ENCODE measurements at places on chromosomes 16 and 17.

DNA sequence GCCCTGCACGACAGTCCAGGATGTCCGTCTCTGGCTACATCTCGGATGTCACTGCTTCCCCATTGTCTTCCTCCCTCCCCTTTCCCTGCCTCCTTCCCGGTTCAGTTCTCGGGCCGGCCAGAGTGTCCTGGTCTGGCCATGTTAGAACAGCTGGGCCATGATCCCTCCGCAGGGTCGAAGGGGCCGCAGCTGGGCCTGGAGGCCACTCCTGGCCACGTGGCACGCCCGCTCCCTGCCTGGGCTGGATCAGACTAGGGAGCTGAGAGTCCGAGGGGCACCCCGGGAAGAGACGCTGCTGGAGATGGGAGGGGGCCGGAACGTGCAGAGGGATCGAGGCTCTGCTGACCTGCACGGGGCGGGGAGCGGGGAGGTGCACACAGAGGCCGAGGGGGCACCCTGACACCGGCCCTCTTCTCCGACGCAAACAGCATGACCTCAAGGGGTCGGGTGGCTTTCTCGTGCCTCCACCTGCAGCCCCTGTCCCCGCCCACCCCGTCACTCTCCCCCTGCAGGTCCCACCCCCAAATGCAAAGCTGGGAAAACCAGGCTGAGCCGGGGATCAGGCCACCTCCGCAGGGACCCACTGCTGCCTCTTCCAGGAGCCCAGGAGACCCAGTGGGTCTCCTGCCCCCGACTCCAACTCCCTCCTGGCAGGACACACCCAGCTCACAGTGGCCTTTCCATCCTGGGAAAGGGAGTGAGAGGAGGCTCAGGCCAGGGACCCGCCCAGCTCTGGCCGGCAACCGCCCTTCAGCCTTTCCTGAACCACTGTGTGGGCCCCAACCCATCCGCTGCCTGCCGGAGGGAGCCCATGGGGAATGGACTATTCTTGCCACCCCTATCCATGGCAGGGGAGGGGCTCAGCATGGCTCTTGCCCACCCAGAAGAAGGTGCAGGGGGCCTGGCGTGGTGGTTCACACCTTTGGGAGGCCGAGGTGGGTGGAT lies 38.5 kb downstream of the CTU2 start:
- DNase-seq = no peak

DNA sequence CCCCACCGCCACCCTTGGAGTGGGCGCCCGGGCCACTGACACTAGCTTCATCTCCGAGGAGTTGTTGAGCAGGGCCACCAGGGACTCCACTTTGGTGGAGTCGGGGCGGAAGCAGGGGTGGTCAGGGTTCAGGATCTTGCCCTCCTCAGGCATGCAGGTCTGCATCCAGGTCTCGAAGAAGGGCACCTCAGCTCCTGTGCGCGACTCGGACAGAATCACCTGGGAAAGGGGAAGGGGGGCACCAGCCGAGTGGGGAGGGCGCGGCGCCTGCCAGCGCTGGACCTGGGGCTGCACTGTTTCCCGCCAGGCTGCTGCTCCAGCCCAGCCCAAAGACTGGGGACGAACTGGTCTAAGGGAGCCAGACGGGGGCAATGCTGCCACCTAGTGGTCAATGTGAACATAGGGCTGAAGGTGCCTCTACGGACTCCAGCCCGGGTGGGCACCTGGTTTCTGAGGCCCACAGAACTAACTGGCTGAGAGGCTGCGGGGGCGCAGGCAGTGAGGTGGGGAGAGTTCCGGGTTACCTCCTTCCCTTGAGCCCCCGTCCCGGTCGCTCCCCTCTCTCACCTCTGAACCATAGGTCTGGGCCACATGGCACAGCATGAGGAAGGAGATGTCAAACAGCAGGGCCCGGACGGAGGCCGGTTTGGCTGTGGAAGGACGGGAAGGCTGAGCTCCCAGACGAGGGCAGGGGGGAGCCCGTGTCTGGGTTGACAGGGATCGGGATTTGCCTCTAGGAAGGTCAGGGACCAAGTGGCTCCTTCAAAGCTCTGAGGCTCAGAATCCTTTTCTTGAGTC lies 11.8 kb downstream of the CSF3 start:
- DNase-seq = no peak

- no peak for DNase-seq
Measured at GRCh38 chr16:46743232-46743719, 4.9 kb downstream of the MYLK3 start.

GRCh38 chr17:17564896-17565295 lies 26.6 kb downstream of the PEMT start:
- DNase-seq = no peak

DNA sequence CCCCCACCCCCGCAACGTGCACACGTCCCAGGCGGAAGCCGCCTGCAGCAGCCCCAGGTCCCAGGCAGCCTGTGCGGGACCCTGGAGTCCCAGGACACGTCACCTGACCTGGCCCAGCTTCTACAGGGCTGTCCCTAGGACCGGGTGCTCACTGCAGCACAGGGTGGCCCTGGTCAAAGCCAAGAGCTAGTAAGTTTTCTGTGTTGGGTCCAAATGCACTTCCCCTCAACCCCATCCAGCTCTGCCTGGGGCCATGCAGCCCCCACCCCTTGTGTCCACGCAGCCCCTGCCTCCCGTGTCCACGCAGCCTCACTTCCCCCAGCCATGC lies 22.1 kb upstream of the PVALEF start:
- no peak for DNase-seq

- DNase-seq = peak; percentile 57
Measured at GRCh38 chr17:68511671-68512246, 471 bp upstream of the PRKAR1A start.

DNA sequence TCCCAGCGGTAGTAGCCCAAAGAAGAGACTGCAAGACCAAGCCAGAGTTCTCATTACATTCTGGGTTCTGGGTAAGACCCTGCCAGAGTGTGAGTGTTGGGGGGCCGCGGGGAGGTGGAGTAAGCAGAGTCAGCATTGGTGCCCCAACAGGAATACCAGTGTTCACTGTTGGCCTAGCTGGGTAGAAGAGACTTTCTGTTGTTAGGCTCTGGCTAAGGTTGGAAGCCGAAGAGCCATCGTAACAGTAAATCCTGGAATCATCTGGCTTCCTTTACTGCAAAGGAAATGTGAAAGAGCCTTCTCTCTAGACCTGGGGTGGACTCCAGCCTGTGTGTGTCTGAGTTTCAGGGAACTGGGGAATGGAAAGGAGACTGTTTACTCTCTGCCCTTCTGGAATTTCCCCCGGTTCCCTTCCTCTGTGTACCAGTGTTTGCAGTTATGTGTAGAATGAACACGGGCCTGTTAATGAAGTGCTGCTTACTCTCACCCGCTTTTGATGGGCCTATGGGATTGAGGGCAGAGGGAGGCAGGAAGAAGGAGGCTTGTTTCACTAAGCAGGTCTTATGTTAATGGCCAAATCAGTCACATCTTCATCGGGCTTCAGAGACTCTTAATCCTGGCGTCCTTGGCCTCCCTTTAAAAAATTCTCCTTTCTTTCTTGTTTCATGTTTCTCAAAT lies 68.5 kb downstream of the WWP2 start:
- no peak for DNase-seq

DNA sequence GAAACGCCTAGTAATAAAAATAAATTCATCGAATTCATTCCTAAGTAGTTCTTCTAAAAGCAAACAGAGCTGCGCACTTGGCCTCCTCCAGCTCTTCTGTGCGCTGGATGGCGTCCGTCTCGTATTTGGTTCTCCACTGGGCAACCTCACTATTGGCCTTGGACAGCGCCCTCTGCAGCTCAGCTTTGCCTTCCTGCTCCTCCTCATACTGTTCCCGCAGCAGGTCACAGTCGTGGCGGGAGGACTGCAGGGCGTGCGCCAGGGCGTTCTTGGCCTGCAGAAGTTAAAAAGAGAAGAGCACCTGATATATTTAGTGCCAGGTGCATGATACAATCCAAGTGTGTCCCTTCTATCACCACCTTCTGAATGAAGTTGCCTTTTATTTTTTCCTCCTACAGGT lies 21.8 kb downstream of the MYH3 start:
- no peak for DNase-seq

GRCh38 chr16:66717776-66718175 lies 21.2 kb upstream of the CMTM4 start:
- no peak for DNase-seq

DNA sequence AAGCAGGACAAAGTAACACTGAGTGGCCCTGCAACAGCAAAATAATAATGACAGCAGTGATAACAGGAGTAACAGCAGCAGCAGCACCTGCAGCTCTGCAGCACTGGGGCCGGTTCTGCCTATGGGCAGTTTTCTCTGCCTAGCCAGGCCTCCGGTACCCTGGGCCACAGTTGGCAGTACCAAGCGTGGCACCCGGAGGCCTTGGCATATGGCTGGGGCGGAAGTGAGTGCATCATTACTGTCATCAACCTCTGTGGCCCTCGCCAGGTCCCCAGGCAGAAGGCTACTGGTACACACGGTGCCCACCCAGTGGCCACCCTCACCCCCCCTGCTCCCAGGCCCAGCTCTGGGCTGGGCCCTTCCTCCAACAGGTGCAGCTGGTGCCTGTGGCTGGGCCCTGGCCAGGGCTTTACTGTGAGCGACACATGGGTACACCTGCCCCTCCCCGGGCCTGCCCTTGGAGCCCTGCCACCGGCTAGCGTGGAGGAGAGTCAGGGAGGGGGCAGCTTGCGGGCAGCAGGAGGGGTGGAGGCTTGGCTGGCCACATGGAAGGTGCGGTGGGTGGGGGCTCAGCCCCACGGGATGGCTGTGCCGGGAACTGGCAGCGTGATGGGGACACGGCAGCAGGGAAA lies 3.0 kb downstream of the KCNJ12 start:
- no peak for DNase-seq

DNA sequence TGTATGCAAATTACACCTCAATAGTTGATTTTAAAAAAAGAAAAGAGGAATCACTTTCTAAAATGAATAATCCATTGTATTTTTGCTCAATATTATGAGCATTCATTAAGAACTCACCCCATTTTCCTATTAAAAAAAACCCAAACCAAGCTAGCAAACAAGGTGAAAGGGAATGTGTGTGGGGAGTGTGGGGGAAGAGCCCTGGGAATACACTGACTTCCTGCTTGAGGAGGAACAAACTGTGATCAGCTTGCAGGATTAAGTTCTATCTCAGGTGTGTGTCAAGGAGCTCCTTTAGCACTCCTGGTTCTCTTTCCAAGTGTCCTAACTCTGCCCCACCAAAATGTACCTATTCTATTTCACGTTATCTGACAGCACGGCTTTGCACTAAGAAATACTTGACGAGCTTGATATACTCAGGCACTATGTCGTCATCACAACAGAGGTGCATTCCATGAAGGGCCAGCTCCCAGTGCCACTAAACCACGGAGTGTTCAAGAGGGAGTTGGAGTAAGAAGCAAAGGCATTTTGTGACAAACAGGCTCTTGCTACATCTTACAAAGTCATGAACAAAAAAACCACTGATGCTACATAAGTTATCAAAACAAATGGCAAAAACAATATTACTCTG lies 73.2 kb downstream of the MYH10 start:
- DNase-seq = no peak

- DNase-seq = no peak
Measured at GRCh38 chr16:4746991-4747574, 12.7 kb downstream of the DNAAF8 start.

GRCh38 chr16:77077256-77077922 lies 113.6 kb upstream of the MON1B start:
- no peak for DNase-seq

GRCh38 chr17:10109146-10109545 lies 89.3 kb downstream of the GAS7 start:
- no peak for DNase-seq

GRCh38 chr16:88608076-88608475 lies 30.3 kb upstream of the IL17C start:
- DNase-seq = no peak

DNA sequence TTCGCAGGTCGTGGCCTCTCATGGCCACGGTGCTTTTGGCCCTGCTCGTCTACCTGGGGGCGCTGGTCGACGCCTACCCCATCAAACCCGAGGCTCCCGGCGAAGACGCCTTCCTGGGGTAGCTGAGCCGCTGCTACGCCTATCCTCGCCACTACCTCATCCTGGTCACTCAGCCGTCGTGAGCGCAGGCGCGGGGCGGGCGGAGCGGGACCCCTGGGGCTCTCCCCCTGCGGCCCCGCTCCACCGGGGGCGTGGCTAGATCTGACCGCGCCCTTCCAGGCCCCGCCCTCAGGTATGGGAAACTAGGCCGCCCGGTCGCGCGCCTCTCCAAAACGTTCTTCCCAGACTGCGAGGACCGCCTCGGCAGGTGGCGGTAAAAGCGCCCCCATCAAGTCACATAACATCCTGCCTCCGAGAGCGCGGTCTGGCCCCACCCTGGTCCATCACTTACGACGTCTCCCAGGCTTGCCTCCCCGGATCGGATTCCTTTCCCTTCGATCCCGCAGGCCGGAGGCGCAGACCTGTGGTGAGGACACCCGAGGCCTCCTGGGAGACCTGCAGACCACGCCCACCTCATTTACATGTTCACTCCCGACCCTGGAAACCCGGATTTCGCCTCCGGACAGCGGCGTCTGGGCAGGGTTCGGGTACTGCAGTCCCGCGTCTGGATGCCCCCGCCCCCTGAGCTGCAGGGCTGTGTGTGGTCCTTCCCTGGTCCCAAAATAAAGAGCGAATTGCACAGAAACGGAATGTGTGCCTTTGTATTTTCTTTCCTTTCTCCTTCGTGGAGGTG lies 91.5 kb upstream of the TMEM97 start:
- DNase-seq = peak; percentile 61

- DNase-seq = no peak
Measured at GRCh38 chr17:31309556-31309955, 4.3 kb downstream of the EVI2B start.

DNA sequence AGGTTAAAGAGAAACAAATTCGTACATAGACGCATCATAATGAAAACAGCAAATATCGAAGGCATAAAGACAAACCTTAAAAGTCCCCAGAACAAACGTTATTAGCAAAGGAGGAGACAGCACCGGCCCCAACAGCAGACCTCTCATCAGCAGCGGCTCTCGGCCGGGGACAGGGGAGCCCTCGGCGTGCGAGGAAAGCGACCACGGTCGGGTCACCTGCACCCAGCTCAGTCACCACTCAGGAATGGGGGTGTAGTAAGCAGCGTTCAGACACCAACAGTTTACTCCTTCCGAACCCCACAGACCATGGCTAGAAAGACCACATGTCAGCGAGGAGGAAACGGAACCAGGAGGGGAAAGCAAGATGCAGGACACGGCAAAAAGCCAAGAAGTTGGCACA lies 109.3 kb upstream of the CHMP6 start:
- DNase-seq = no peak

- peak; percentile 34 for DNase-seq
Measured at GRCh38 chr17:13222975-13223374, 205.1 kb upstream of the ELAC2 start.

GRCh38 chr17:1714980-1715802 lies 5.0 kb upstream of the TLCD2 start:
- no peak for DNase-seq

DNA sequence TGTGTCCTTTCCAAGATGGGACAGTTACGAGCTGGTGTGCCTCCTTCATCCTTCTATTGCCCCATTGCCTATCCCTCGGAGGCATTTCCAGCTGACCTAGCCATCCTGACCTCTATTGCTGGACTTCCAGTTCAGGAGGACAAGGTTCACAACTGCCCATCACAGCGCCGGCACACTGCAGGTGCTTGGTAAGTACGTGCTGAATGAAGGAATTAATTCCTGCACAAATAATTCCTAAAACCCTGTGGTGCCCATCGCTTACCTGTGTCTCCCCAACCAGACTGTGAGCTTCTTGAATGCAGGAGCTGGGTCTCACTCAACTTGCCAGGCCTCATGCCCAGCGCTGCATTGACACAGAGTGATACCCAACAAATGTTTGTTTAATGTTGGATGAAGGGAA lies 13.0 kb downstream of the ALOX15B start:
- DNase-seq = no peak

Data from NCI-H2029 treated with DMSO at 0.1 percent for 48 hours (cell line).